ENCODE measurements at places on chromosomes 5 and 9. TPM values are rescaled to one million over a fixed set of nuclear protein-coding genes. Genes with fewer than 3 reads are reported as not detected.

The TESK1 gene
- total RNA-seq: 23.4 TPM

The PCDH1 gene
- total RNA-seq: 23.0 TPM

The TRIM36 gene
- total RNA-seq: 32.7 TPM

The TLX3 gene
- total RNA-seq: not detected

The EXD3 gene
- total RNA-seq: 22.0 TPM

The ALDH7A1 gene
- total RNA-seq: 84.9 TPM
